ENCODE measurements at places on chromosomes 2 and 18.

DNA sequence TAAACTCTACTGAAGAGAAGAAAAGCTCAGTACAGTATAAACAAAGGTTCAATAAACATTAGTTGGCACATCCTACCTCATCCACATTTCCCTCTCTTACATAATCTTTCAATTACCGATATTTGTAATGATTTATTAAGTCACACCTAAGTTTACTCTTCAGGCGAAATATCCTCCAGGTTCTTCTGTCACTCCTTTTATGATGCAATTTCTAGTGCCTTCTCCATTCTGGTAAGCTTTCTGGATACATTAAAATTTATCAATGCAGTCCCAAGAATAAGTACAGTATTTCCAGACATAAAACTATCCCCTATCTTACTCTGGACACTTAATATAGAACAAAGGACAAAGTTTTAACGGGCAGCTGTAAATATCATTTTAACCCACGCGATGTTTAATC, 5.6 kb downstream of the HNRNPLL start:
- DNase-seq = no peak

GRCh38 chr18:5942591-5942990, 47.3 kb upstream of the TMEM200C start:
- DNase-seq = no peak

DNA sequence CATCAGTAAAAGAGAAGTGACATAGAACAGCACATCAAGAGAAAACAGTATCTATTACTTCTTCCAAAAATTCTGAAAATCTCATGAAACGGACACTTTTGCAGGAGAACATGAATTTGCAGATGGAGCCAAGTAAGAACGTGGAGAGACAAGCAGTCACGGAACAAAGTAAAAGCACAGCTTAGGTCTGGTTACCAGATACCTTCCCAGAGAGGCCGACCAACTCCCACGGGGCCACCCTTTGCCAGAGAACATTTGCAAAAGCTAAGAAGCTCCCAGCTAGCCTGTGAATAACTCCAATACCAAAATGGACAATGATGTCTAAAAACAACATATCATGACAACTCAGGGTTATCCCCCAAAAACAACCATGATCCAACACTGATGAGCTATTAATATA, 38.9 kb downstream of the THAP4 start:
- DNase-seq = no peak

DNA sequence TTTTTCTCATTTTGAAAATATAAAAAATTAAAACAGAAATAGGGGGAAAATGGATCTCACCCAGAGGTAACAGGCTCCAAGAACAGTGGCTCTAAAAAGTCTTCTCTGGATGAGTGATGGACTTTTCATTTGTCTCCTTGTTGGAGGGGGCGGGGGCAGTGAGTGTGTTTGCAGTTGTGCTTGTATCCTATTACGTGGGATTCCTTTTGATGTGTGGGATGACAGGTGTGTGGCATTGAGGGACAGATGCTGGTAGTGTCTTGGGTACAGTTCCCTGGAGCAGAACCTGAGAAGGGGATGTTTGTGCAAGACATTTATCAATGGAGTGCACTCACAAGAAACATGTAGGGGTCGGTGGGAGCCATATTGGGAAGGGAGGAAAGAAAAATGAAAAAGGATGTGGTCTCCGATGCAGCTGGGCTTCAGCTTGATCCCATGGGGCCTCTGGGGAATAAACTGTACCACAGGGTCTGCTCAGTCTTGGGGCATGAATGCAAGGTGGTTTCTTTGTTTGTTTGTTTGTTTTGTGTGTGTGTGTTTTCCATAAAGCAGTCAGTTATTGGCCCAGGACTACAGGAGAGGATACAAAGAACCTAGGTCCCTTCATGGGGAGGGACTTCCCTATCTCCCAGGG, 120.0 kb upstream of the SLC35G4 start:
- DNase-seq = no peak

DNA sequence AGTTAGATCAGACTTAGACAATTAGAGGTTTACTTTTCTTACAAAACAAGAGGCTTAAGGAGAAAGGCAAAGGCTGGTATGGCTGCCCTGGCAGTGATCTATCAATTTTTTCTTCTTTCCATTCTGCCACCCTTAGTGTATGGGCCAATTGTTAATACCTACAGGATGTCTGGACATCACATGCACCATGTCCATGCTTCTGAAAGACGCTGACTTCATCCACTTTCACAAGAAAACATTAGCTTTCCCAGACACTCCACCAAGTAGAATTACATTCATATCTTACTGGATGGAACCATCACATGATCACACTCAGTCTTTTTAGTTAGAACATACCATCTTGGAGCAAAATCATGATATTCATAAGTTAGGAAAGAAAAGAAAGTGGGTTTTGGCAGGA, 120.9 kb downstream of the ARHGAP28 start:
- DNase-seq = no peak

- no peak for DNase-seq
Measured at GRCh38 chr2:9749546-9750223, 93.6 kb upstream of the TAF1B start.

DNA sequence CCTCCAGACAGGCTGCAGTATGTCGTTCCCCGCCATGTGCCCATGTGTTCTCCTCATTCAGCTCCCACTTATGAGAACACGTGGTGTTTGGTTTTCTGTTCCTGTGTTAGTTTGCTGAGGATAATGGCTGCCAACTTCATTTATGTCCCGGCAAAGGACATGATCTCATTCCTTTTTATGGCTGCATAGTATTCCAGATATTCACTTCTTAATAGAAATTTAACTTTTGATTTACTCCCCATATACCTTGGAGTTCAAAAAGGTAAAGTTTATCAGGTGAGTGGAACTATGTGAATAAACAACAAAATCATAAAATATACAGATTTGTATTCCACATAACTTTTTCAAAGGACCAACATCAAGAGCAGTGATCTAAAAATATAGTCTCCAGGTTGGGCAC, 372.6 kb downstream of the STK39 start:
- DNase-seq = no peak

- DNase-seq = no peak
Measured at GRCh38 chr2:111219734-111220505, 99.2 kb downstream of the BCL2L11 start.

GRCh38 chr2:39492095-39492590, 55.1 kb upstream of the MAP4K3 start:
- no peak for DNase-seq

- DNase-seq = no peak
Measured at GRCh38 chr2:232592772-232593395, 40.5 kb upstream of the EFHD1 start.

- peak; percentile 12 for DNase-seq
Measured at GRCh38 chr18:75727456-75727855, 300.0 kb upstream of the SMIM21 start.

- DNase-seq = no peak
Measured at GRCh38 chr2:238166391-238167343, 7.9 kb downstream of the ERFE start.

DNA sequence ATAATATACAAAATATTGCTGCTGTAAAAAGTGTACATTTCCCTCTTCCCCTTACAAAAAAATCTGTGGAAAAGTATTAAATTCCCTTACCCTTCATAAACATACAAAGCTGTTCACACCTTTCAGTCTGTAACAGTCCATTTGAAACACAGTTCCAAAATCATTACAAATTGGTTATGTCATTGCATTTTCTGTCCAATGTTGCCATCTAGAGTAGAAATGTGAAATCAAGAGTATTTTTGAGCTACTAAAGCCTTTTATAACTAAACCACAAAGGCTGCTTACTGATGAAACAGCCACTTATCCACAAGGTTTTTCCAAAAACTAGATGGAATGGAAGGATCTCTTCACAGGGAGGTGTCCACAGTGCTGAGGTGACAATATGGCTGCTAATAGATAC, 72.5 kb downstream of the SS18 start:
- no peak for DNase-seq

GRCh38 chr2:17799301-17800120, 16.7 kb upstream of the MSGN1 start:
- no peak for DNase-seq

DNA sequence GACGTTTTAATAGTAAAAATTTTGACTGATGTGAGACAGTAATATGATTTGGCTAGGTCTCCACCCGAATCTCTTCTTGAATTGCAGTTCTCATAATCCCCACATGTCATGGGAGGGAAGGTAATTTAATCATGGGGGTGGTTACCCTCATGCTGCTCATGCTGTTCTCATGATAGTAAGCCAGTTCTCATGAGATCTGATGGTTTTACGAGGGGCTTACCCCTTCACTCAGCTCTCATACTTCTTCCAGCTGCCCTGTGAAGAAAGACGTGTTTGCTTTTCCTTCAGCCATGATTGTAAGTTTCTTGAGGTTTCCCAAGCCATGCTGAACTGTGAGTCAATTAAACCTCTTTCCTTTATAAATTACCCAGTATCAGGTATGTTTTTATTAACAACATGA, 327.0 kb upstream of the CDH7 start:
- no peak for DNase-seq

DNA sequence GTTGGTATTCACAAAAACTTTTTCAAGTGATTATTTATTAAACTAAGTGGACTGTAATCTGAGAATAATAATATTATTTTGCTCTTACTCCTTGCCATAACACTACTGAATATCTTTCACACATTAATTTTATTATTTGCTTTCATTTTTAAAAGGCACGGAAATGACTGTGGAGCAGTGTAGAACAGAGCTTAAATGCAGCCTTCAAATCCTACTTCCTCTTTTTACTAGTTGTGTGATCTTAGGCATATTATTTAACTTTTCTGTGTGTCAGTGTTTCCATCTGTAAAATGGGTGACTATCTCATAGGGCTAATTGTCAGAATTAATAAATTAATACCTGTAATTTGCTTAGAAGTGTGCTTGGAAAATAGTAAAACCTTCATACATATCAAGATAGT, 55.5 kb upstream of the SLC8A1 start:
- no peak for DNase-seq

DNA sequence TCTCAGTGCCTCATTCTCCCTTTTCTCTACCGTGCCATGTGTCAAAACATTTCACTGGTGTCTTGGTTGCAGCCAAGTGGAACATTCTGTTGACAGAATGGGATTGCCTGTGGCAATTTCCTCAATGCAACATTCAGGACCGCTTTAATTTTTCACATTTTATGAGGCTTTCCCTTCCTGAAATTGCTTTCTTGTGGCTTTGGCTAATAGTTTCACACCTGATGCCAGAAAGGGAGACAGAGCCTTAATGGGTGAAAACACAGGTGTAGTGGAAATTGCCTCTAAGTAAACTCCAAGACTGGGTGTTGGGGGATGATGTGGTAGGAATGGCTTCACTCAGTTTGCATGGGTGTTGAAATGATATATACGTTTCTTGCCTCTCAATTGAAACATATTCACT, 278.3 kb downstream of the TSN start:
- no peak for DNase-seq

DNA sequence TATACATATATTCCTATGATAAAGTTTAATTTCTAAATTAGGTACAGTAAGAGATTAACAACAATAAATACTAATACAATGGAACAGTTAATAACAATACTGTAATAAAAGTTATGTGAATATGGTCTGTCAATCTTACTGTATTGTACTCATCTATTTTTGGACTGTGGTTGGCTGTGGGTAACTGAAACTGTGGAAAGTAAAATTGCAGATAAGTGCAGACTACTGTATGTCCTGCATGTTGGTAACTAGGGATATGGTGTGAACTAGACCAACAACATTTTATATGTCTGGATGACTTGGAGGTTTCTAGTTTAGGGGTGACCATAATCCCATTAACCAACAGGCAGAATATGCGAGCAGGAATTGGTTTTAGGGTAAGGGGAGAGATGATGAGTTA, 23.3 kb downstream of the PHLPP1 start:
- DNase-seq = no peak

DNA sequence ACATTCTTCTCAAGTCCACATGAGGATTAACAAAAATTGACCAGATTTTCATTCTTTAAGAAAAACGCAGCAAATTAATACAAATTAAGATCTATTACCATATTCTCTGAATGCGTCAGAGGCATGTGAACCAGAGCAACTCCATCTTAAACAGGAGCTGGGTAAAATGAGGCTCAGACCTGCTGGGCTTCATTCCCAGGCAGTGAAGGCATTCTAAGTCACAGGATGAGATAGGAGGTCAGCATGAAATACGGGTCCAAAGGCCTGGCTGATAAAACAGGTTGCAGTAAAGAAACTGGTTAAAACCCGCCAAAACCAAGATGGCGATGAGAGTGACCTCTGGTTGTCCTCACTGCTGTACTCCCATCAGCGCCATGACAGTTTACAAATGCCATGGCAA, 217.6 kb downstream of the RDH14 start:
- DNase-seq = no peak

- no peak for DNase-seq
Measured at GRCh38 chr18:69982417-69982816, 34.7 kb upstream of the CD226 start.

- DNase-seq = no peak
Measured at GRCh38 chr2:127584047-127584446, 48.6 kb downstream of the MYO7B start.

DNA sequence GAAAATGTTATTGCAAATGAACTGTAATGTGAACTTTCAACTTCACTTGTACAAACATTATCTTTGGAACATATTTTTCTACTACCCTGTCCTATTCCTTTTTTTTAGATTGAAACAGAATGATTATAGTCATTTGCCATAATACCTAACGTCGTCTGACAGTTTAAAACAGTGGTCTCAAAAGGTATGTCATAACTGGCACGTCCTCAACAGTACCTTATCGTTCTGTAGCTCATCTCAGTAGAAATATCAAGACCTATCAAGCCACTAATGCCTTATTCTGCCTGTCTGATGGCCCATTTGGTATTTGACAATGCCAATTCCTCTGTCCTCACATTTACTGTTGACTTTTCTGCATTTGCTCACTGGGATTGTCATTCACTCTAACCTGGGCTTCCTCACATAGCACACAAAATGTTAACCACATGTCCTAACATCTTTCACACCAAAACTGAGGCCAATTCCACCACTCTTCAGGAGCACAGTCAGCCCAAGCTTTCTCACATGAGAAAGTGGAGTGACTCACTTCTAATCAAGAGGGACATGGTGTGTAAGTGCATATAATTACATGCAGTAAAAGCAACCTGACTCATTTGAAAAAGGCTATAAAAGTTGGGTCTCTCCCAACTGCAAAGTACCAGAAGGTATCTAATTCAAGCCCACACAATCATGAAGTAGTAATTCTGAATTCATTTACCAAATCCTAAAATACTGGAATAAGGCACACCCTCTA, 34.8 kb downstream of the DNER start:
- no peak for DNase-seq

GRCh38 chr18:1530650-1531049, 626.0 kb downstream of the ADCYAP1 start:
- DNase-seq = no peak

GRCh38 chr2:214489702-214490101, 78.8 kb downstream of the VWC2L start:
- no peak for DNase-seq

DNA sequence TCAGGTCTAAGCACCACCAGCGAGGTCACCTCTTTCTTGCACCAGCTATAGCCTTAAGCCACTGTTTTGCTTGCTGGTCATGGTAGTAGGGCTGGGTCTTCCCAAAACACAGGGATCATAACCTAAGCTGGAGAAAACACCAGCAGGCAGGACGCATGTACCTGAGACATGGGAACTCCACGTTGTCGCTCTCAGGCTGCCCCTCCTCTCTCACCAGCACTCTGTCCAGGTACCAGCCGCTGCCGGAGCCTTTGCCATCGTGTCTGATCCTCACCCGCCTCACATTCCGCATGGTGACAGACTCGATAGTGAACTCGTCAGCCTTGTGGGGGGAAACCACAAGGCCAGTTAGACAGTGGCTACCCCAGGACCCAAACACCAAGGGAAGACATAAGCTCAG, 79.5 kb downstream of the LOXHD1 start:
- no peak for DNase-seq
